ENCODE measurements at places on chromosomes 13 and 19.
A peak's percentile ranks its signal among the peaks of the same experiment; 100 is the strongest.

GRCh38 chr19:3576696-3577443 is 4.1 kb downstream of the HMG20B start:
- peak; percentile 50 for DNase-seq

DNA sequence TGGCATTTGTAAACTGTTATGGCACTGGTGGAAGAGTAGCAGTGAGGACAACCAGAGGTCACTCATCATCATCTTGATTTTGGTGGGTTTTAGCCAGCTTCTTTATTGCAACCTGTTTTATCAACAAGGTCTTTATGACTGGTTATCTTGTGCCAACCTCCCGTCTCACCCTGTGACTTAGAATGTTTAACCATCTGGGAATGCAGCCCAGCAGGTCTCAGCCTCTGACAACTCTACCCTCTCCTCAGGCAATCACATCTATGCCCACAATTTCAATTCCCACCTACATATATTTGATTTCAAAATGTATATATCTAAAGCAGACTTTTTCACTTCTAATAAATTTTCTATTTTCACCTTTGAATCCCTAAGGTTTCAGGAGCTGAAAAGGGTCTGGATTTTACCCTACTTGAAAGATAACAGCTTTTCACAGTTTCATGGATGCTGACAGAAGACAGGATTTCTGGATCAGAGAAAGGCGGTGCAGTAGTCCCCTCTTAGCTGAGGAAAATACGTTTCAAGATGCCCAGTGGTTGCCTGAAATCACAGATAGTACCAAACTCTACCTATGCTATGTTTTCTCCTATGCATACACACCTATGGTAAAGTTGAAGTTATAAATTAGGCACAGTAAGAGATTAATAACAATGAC is 1171.8 kb downstream of the DIAPH3 start:
- no peak for DNase-seq

DNA sequence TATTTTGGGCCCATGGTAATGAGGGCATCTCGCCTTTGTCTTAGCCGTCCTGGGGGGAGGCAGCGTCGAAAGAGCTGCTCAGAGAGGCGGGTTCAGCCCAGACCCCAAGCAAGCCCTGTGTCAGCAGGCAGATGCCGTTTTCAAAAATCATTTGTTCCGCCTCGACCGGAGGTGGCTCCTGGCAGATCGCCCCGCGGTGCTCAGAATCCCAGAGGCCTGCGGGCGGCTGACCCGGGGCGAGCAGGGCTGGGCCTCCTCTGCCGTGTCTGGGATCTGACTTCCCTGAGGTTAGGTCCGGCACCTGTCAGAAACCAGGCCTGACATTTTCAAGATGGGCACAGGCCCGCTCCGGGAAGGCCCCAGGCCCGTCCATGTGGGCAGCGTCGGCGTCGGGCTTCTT is 36.1 kb downstream of the CRTC1 start:
- DNase-seq = no peak

- DNase-seq = no peak
Observed at GRCh38 chr13:112105244-112105681, 38.3 kb downstream of the SOX1 start.

DNA sequence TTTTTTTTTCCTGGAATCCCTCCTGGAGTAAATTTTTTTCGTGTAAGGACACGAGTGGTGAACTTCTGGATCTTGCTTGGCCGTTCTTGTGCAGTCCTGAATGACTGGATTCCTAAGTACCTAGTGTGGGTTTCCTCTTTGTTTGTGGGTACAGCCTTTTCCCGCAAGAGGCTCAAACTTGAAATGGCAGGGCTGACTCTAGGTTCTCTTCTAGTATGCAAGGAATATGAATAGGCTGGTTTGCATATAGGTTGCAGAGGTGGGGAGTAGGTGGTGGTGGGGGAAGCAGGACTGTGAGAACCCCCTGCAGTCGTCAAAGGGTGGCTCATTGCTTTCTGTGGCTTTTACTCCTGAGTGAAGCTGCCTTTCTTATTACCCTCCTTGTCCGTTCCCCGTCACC is 13.6 kb downstream of the UBAC2 start:
- no peak for DNase-seq

GRCh38 chr13:30816736-30817135 is 81.4 kb downstream of the ALOX5AP start:
- DNase-seq = no peak

All from mucosa of gallbladder (tissue), 1 donor.